Urinary bladder (tissue), 4 donors: ENCODE measurements at places on chromosomes 13 and 19. TPM values are rescaled to one million over a fixed set of nuclear protein-coding genes. Genes with fewer than 3 reads are reported as not detected.

MAP4K1 gene
- 2.2 TPM for total RNA-seq

CGB1 gene
- not detected for total RNA-seq

DNA sequence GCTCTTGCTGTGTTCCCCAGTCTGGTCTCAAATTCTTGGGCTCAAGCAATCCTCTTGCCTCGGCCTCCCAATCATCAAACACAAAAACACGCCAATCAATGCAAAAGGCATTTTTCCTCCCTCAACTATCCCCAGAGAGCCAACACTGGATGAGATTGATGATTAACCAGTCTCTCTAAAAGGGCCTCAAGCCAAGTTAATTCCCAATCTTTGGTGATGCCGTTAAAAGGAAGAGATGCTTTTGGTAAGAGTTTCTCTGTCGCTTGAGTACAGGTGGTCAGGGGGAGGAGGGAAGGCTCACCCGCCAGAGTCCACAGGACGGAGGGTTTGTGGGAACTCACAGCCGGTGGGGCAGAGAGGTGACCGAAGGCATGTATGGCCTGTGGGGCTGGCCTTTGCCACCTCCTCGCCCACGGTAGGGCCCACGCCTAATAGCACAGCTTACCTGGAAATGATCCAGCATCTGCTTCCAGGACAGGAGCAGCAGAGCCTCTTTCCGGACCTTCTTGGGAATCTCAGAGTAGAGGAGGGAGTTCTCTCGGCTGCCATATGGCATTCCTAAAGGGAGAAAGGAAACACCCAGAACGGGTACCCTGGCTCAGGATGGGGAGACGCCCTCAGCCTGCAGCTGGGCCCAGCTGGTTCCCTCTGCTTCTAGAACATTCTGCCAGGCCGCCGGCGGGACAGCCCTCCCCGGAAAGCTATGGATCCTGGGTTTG, 18.1 kb downstream of the DPP9 start:
- DNase-seq: no peak

- DNase-seq: no peak
Measured at GRCh38 chr13:77397636-77398035, 70.7 kb upstream of the MYCBP2 start.

DNA sequence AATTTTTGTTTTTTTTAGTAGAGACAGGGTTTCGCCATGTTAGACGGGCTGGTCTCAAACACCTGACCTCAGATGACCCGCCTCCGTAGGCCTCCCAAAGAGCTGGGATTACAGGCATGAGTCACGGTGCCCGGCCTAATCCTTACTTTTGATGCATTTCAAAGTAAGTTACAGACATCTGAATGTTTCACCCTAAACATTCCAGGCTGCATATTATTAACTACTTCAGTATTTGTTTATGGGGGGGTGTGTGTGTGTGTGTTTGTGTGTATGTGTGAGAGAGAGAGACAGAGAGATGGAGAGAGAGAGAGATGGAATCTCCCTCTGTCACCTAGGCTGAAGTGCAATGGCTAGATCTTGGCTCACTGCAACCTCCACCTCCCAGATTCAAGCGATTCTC, 13.1 kb downstream of the SULT2B1 start:
- no peak for DNase-seq

- no peak for DNase-seq
Measured at GRCh38 chr13:20124303-20124702, 36.5 kb downstream of the GJA3 start.

- DNase-seq: no peak
Measured at GRCh38 chr13:48184260-48184659, 48.7 kb upstream of the ITM2B start.

- no peak for DNase-seq
Measured at GRCh38 chr19:18339723-18340122, 675 bp upstream of the PGPEP1 start.
